ENCODE measurements at places on chromosomes 5 and 9.

- DNase-seq, result peak; percentile 66
These were observed 724 bp downstream of the SGTB start for GRCh38 chr5:65721050-65721719.

DNA sequence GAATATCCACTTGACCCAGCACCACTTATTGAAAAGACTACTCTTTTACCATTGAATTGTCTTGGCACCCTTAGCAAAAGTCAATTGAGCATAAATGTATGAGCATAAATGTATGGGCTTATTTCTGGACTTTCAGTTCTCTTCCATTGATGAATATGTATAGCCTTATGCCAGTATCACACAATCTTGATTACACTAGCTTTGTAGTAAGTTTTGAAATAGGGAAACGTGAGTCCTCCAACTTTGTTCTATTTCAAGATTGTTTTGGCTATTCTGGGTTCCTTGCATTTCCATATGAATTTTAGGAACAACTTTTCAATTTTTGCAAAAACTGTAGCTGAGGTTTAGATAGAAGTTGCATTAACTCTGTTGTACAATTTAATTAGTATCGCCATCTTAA, 601.0 kb downstream of the TLE1 start:
- no peak for DNase-seq

DNA sequence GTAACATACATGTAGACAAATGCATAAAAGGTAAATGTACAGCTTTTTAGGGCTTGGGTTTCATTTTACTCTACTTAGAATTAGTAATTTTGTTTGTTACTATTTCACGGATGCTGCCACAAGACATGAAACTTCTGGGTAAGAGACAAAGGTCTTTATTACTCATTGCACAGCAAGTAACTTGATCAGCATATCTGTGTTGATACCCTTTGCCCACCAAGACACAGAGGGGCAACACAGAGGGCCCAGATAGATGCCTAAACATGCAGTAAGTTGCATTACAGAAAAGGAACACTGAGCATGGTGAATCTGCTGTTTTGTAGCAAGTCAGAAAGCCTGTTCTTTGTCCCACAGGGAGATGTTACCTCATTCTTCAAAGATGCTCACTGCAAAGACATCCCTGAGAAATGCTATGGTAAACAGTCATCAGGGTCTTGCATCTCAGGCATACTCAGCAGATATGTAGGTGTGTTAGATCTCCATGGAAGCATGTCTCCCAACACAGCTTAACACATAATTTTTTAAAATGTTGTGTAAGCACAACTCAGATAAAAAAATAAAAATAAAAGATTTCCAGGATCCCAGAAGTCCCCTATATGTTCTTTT, 10.3 kb downstream of the ITGA2 start:
- no peak for DNase-seq

DNA sequence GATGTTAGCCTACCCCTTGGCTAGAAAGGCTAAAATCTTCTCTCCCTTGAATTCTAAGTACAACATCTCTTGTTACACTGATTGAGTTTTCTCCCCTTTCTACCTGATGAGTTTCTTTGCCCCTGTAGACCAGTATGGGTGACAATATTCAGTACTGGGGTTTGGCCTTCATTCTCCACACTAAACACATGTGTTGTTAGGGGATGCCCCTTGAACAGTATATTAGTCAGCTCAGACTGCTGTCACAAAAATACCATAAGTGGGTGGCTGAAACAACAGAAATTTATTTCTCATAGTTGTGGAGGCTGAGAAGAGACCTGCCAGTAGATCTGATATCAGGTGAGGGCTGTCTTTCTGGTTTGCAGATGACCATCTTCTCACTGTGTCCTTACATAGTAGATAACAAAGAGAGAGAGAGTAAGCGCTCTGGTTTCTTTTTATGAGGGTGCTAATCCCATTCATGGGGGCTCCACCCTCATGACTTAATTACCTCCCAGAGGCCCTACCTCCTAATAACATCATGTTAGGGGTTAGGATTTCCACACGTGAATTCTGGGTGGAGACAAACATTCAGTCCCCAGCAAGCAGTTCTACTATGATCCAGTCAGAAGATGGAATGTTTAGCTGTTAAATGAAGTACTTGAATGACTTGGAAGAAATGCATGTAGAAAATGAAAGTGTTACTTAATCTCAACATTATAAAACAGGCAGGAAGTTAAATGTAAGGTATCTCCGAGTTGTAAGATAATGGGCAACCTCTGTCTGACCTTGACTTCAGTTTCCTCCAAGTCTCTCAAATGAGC, 17.5 kb downstream of the VLDLR start:
- DNase-seq, result no peak

DNA sequence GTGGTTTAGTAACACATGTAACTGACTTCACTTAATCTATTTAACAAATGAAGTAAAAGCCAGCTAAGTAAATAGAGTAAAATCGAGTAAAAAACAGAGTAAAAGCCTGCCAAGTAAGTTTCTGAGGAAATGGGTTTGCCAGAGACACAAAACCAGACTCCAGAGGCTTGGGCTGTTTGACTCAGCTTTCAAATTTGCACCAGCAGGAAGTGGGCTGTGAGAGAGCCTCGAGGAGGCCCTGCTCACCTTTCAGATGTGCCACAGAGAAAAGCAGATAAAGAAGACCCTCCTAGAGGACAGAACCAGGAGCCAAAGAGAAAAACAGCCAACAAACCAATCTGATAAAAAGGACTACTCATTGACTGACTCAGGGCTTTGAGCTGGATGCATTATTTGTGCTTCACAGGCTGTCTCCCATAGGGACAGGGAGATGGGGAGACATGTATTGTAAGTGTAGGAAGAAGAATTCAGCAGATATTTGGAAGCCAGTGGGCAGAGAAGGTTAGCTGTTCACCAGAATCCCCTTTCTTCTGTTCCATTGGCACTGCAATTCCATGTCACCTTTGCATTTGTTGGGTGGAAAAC, 14.4 kb upstream of the AMACR start:
- no peak for DNase-seq

DNA sequence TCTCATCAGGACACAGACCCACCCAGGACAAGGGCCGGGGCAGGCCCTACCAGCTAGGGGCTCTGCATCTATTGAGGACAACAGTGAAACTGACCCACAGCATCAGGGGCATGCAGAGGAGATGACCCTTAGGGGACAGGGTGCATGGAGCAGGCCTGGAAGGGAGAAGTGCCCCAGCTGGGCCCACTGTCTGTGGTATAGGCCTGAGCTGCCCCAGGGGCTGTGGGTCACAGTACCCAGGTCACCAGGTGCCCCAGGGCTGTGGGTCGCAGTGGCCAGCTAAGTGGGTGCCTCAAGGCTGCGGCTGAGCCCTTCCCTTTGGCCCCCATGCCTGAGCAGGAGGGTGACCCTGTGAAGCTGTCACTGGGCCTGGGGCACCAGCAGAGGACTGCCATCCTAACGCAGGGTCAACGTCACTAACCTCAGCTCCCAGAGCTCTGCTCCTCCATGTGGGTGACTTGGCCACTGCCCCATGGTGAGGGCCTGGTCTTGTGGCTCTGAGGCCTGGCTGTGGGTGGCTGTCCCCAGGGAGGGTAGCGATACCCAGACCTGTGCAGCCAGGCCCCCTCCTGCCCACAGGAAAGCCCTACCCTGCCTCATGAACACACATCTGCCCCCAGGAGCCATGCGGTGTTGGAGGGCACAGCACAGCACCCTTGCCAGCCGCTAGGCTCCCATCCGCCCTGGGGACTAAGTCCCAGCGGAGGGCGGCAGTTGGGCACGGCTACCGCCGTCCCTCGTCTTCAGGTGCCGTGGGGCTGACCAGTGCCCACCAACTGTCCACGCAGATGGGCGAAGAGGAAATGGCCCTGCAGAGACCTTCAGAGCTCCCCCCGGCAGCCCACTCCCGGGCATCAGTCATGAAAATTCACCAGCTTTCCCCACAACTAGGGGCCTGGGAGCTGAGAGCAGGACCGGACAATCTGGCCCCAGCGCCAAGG, 4.9 kb downstream of the EDF1 start:
- DNase-seq, result no peak

DNA sequence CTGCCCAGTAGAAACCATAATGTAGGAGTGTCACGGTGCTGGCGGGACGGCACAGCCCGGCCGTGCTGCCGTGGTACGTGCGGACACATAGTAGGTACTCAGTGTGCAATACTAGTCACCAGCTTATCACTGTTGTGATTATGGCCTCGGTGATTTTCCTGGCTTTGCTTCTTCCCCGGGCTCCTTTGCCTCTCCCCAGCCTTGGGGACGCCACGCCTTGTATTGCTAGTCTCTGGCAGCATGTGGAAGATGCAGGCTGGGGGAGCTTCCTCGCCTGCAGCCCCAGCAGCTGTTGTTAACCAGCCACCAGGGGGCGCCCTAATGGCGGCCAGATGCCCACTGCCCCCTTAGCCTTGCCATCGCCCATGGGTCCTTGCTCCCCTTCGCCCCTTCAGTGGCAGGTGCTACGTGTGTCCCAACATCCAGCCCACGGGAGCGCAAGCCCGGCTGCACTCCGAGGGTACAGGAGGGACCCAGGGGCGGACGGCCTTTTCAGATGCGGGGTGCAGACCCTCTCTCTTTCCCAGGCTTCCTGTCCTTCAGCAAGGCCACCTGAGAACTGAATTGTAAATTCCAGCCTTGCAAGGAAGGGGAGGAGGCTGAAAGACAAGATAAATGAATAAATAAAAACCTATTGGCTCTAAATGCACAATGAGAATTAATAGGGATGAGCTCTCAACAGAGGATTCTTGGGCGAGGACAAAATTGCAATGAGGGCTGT, 8.0 kb downstream of the NTNG2 start:
- DNase-seq, result peak; percentile 26

DNA sequence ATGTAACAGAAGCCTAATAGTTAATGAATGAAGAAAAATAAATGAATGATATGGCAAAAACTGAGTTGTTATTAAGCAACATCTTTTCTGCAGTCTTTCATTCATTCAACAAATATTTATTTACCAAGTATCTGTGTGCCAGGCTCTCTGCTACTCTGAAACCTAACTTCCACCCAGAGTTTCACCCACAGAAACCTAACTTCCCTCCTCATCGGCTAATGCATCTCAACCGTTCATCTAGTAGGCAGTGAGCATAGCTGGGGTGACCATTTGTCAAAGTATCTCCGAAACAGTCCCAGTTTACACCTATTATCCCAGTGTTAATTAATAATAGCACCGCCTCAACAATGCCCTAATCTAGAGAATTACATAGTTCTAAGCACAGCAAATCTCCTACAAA, 1.5 kb downstream of the TTC39B start:
- DNase-seq, result no peak

DNA sequence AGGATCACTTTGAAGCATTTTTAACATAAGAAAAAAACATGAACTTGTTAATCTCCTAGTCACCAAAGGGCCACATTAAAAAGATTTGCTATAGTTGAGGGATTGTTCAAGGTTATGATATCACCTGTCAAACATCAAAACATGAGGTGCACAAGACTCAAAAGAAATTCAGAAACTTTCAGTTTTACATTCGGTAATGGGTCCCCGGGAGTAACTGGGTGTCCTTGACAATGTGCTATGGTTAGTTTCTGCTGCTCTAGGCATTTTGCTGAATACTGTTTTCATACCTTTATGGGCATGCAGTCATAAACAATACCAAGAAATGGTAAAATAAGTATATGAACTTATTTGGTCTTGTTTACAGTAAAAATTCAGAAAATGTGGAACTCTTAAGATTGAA, 92.8 kb upstream of the EDIL3 start:
- no peak for DNase-seq

- DNase-seq, result no peak
These were observed 14.1 kb upstream of the MAP1B start for GRCh38 chr5:72093217-72093616.

DNA sequence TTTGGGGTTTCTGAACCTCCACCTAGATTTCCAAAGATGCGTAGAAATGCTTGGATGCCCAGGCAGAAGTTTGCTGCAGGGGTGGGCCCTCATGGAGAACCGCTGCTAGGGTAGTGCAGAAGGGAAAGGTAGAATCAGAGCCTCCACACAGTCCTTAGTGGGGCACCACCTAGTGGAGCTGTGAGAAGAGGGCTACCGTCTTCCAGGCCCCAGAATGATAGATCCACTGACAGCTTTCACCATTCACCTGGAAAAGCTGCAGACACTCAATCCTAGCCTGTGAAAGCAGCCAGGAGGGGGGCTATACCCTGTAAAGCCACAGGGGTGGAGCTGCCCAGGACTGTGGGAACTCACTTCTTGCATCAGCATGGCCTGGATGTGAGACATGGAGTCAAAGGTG, 13.3 kb upstream of the HSDL2 start:
- peak; percentile 39 for DNase-seq

GRCh38 chr9:35350212-35350611, 139.7 kb upstream of the RUSC2 start:
- no peak for DNase-seq

- no peak for DNase-seq
These were observed 9.8 kb upstream of the CYLC2 start for GRCh38 chr9:102985162-102985895.

DNA sequence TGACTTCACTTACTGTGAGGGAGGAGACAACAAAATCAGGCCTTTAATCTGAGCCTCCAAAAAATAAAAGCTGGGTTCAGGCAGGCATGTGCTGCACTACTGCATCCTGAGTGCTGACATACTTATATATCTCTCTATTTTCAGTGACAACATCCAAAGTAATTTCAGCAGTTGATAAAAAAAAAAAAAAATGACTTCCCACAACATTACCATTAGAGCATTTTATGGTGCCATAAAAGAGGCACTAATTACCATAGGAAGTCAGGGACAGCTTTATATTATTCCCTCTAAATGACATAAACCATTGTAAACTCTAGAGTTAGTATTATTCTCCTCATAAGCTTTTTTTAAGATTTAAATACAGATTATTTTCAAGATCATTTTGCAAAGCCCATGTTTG, 346.1 kb downstream of the SLCO4C1 start:
- DNase-seq, result no peak

GRCh38 chr5:113179156-113179555, 202.6 kb downstream of the DCP2 start:
- no peak for DNase-seq

- no peak for DNase-seq
These were observed 153.5 kb upstream of the KIF2A start for GRCh38 chr5:62152394-62153087.

GRCh38 chr5:43036856-43037635, 3.1 kb downstream of the ANXA2R start:
- no peak for DNase-seq

- peak; percentile 10 for DNase-seq
These were observed 29.9 kb upstream of the C7 start for GRCh38 chr5:40879163-40879942.

DNA sequence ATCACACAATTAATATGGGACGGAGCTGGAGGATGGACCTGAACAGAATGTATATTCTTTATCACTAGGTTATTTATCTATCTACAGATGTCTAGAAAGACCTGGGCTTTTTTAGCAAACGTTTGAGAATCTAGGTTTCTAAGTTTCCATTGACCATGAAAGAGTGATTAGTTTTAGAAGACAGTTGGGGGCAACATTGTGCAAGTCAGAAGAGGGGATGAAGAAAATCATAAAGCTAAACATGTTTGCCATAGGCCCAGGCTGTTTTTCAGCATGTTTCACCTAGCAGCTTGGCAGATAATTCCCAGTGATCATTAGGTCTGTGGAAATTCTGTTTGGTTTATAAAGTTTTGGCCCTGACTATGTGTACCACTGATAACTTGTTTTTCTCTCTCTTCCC, 44.1 kb upstream of the CDKN2B start:
- no peak for DNase-seq

- DNase-seq, result no peak
These were observed 72.6 kb upstream of the ENTREP1 start for GRCh38 chr9:69252436-69252835.
